ENCODE measurements at places on chromosomes 13 and 19.

DNA sequence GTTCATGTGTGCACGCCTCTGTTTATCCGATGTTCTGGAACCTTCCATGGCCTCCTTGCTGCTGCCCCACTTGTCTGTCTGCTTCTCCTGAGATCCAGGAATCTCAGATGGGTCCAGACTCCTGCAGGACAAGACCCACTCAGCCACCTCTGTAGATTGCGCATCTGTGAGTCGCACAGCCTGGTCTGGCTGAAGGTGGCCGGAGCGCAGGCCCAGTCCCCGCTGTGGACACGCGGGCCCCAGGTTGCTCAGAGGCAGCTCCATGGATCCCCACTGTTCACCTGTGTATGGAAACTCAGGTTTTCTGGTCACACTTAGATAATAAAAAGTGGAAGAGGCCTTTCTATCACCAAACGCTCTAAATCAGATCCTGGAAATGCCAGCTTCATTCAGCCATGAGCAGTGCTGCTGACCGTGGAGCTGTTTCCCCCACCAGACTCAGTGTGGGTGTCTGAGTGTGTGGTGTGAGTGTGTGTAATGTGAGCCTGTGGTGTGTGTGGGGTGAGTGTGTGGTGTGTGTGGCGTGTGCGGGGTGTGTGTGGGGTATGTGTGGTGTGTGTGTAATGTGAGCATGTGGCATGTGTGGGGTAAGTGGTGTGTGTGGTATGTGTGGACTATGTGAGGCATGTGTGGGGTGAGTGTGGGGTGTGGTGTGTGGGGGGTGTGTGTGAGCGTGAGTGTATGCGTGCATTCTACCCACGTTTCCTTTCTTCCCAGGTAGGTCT lies 59.5 kb downstream of the MCF2L start:
- DNase-seq, result no peak

DNA sequence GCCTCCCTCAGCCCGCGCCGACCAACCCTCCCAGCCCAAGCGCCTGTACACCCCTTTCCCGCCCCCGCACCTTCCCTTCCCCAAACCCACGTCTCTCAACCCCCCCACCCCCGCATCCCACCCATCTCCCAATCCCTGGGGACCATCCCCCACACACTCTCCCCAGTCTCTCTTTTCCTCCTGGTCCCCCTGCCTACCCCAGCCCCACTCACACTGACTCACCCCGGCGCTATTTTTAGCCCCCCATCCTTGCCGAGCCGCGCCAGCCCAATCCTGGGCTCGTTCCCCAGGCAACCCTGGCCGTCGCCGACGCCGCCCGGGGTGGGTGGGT lies 11.7 kb downstream of the CIC start:
- DNase-seq, result no peak

DNA sequence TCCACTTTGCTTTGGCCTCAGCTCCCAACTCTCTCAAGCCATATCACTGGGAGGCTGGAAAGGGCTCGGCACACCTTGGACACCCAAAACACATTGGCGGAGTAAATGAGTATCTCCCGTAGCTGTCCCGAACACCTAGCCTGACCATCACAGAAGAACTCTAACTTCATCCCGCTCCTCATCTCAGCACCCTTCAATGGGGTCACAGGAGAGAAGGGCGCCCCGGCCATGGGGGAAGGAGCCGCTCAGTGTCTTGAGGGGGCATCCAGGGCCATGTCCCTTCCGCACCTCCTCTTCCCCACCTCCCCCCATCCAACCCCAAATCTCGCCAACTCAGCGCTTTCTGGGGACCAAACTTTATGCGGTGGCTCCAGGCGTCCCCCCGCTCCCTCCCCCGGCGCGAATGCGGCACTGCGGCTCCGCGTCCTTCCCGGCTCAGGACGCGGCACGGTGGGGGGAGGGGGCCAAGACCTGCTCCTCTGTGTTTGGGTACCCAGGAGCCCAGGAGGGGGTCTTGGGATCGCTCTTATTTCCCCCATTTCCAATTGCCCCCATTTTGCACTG lies 3.0 kb downstream of the KCNC3 start:
- DNase-seq, result no peak

GRCh38 chr19:54105796-54106195 lies 3.1 kb downstream of the NDUFA3 start:
- DNase-seq, result no peak

DNA sequence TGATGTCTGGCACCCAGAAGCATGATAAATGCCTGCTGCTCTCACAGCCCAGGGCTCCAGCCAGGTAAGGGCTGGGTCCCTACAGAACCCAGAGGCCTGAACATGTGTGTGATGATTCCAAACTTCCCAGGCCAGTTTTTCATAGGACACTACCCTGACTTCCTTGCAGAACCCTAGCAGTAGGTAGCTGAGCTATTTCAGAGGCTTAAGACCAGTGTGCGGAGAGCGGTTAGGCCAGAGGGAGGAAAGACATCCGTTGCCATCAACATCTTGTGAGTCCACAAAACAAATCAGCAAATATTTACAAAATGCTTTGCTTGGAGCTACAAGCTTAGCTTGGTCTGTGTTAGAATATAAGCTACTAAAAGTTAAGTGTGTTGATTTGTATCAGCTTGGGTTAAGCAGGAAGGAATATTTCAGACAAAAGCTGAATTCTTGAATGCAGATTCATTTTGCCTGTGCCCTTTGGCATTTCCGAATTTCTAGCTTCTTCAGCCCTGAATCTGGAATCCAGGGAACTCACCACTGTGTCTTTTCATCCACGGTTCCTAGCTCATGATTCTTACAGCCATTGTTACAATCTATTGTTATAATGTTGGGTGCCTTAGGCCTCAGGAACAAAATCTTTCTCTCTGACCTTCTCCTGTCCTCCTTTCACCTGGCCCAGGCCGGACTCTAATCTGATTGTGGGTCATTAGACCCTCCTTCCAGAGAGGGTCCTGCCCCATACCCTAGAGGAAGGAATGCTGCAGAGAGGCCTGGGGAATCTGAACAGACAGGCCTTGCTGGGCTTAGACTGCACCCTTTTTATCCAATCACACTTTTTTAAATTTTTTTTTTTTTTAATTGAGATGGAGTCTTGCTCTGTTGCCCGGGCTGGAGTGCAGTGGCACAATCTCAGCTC lies 12.4 kb downstream of the RAB20 start:
- no peak for DNase-seq

- DNase-seq, result peak; percentile 84
Observed at GRCh38 chr19:35869327-35870123, 1.2 kb downstream of the APLP1 start.

- DNase-seq, result no peak
Observed at GRCh38 chr19:10718205-10719196, 622 bp downstream of the DNM2 start.

DNA sequence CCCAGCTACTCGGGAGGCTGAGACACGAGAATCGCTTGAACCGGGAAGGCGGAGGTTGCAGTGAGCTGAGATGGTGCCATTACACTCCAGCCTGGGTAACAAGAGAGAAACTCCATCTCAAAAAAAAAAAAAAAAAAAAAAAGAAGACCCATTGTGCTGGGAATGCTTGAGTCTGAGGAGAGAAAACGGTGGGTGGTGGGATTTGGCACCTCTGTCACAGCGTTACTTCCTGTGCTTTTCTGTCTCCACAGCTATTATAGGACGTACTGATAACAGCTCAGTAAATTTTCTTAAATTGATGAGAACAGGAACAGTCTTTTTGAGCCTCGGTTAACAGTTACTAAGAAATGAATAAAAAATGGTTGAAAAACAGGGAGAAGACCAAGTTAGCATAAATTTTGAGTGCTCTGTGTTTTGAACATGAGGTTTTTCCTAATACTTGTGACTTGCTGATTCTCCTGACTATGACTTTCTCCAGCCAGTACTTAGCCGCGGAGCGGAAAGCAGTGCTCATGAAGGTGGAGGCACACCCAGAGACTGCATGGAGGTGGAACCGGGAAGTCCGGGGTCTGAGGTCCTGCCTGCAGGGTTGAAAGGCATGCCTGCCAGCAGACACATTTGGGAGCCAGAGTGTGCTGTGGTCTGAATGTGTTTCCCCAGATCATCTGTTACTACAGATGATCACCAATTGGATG lies 55.3 kb upstream of the TEX29 start:
- no peak for DNase-seq

GRCh38 chr13:109817591-109818535 lies 31.5 kb upstream of the IRS2 start:
- no peak for DNase-seq

DNA sequence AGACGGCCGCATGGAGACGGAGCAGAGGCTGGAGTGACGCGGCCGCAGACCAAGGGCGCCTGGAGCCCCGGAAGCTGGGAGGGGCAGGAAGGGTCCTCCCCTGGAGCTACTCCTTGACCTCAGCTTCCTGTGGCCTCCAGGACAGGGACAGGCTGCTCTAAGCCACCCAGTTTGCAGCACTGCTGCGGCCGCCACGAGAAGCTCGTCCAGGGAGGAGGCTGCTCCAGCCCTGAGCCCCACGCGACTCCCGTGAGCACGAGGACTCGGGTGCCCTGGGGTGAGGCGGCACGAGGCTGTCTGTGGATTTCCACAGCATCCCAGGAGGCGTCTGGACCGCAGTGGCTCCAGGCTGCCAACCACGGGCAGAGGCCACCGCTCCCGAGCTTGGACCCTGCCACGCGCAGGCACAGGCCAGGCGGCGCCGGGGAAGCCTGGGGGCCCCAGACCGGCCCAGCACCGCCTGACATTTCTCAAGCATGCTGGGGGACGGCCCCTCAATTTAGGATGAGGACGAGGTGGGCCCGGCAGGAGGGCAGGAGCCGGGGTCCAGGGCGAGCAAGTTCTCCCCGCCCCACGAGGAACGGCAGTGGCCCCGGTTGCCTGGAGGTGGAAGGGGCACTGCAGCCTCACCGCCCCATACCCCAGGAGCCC lies 10.7 kb downstream of the SBNO2 start:
- no peak for DNase-seq

DNA sequence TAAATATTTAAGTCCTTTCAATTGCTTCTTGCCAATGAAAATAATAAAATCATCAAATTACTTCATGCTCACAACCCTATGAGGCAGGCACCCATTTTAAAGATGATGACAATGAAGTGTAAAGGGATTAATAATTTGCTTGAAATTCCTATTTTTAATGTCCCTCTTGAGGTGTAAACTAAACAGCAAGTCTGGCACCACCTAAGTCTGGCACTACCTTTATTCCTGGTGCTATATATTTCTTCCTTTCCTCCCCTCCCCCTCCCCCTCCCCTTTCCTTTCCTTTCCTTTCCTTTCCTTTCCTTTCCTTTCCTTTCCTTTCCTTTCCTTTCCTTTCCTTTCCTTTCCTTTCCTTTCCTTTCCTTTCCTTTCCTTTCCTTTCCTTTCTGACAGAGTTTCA lies 42.2 kb downstream of the FLT1 start:
- no peak for DNase-seq

- no peak for DNase-seq
Observed at GRCh38 chr19:2770055-2771013, 12.7 kb downstream of the SGTA start.

DNA sequence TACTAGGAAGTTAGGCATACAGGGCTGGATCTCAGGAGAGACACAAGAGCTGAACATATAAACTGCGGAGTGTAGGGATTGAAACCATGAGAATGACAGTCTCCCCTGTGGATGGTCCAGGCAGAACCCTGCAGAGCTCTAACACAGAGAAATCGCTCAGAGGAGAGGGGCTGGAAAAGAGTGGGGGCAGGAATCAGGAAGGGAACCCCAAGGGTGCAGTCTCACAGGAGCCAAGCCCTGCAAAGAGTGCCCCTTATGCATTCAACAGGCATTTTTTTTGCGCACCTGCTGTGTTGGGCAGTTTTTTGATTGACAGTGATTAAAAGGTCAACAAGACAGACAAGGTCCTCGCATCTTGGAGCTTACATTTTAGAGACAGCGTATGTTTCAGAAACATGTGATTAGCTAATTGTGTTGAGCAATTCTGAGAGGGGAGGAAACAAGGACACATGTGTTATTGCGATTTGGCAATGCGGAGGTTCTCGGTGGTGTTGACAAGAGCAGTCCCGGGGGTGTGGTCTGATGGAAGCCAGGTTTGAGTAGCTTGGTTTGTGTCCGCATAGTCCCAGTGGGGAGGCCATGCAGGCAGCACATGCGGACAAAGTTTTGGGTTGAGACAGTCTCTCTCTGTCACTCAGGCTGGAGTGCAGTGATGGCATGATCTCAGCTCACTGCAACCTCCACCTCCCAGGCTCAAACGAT lies 182.6 kb upstream of the IRS2 start:
- DNase-seq, result no peak

GRCh38 chr13:109126178-109126577 lies 496.8 kb downstream of the MYO16 start:
- DNase-seq, result no peak

GRCh38 chr19:55158848-55159749 lies 1.6 kb upstream of the TNNI3 start:
- DNase-seq, result no peak

DNA sequence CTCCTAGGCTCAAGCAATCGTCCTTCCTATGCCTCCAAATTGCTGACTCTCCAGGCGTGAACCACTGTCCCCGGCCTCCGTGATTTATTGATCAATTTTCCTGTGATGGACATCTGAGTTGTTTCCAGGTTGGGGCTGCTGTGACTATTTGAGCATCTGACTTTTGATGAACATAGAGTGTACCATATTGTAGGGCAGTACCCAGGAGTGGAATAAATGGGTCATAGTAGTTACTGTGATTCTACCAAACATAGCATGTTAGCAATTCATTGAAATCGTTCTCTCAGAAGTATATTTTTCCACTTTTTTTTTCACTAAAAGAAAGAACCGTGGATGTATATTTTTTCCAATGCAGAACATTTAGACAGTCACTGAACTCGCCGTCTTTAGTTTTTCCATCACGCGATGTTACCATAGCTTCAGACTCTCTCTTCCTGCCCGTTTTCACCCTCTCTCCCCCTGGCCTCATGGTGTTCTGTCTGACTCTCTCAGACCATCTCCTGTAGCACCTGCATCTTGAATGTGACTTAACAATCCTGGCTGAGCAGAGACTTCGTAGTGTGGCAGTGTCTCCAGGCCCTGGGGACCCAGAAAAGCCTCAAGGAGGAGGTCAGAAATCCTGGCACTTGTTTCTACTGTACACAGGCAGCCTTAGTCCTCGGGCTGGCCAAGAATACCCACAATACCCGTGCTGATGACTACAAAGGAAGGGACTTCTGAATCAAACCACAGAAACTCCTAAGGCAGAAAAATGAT lies 3.2 kb upstream of the RASGRP4 start:
- DNase-seq, result no peak

DNA sequence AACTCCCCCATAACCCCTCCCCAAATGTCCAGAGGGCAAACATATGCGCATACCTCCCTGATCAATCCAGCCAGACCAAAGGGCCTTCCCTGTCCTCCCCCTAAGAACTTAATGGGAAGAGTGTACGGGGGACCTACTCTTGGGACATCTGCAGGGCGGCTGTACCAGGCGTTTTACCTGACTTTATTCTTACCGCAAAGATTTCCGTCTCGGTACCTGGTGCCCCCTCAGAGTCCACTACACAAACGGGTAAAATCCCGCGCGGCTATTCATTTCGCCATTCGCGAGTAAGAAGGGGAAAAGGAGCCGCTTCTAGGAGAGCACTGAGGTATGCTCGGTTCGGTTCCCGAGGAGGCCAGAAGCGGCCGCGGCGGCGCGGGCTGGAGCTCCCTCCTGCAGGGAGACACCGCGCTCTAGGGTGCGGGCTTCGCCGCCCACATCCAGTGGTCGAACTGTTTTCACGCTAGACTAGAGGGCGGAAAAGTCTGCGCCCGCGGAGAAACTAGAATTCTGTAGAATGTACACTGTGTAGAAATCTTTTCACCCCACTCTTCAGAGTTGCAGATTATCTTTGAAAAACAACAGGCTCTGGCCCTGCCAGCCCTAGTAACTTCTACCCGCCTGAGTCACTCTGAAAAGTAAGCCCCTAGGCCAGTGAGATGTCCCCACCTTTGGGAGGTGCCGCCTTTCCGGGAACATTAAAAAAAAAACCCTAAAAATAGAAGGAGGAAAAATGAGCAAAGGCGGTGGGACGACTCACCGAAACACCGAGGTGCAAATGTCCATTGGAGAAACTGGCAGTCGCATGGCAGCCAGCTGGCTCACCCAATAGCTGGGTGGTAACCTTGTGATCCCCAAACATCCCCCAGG lies 3.8 kb upstream of the TSHZ3 start:
- no peak for DNase-seq
